CD4-positive, alpha-beta memory T cell (primary cell): ENCODE measurements at places on chromosomes 13 and 19.

DNA sequence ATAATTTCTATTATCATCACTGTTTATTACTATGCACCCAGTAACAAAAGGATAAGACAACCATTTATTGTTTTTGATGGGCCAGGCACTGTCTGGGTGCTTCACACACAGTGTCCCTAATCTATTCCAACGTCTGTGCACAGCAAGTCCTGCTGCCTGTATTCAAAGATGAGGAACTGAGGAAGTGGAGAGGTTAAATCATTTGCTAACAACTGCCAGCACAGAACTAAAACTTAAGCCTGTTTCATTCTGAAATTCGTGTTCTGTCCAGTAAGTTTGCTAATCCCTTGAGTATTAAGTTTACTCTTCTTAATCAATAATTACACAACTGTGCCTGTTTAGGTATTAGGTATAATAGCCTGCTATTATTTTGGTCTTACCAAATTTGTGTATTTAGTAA lies 41.9 kb downstream of the TEX26 start:
- no peak for DNase-seq

DNA sequence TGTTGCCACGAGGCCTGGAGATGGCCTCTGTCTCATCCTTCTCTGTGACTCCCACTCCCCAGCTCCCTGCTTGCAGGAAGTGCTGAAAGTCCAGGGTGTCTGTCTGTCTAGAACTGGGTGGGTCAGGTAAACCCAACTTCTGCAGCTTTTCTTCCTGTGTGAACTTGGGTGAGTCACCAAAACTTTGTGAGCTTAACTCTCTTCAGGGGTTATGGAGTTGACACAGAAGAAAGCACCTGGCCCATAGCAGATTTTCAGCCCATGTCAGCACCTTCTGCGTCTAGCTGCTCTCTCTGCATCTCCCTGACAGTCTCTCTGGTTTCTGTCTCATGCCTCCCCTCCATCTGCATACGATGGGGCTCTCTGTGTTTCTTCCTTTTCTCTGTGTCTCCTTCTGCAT lies 4.2 kb upstream of the CACNG7 start:
- DNase-seq, result no peak

GRCh38 chr19:41968751-41969595 lies 9.9 kb upstream of the RABAC1 start:
- DNase-seq, result no peak

GRCh38 chr13:41562083-41562482 lies 104.7 kb downstream of the RGCC start:
- DNase-seq, result no peak

- no peak for DNase-seq
Observed at GRCh38 chr13:39419068-39419467, 183.9 kb downstream of the LHFPL6 start.

GRCh38 chr19:45122832-45123231 lies 29.9 kb downstream of the PPP1R37 start:
- peak; percentile 19 for DNase-seq

DNA sequence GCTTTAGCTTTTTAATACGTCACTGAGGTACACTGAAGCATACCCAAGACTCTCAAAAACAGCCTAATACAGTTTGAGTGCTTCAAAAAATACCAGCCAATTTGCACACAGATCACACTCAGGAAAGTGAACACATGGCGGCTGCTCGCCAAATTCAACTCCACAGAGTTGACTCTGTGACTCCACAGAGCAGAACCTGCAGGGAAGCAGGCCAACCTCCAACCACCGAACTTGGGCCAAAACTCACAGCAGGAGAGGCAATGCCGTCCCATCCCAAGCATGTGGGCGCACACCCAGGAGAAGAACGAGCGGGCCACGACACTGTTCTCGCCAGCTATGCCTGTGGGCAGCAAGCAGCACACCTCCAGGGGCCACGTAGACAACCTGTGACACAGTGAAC lies 21.1 kb downstream of the ELL start:
- DNase-seq, result no peak

DNA sequence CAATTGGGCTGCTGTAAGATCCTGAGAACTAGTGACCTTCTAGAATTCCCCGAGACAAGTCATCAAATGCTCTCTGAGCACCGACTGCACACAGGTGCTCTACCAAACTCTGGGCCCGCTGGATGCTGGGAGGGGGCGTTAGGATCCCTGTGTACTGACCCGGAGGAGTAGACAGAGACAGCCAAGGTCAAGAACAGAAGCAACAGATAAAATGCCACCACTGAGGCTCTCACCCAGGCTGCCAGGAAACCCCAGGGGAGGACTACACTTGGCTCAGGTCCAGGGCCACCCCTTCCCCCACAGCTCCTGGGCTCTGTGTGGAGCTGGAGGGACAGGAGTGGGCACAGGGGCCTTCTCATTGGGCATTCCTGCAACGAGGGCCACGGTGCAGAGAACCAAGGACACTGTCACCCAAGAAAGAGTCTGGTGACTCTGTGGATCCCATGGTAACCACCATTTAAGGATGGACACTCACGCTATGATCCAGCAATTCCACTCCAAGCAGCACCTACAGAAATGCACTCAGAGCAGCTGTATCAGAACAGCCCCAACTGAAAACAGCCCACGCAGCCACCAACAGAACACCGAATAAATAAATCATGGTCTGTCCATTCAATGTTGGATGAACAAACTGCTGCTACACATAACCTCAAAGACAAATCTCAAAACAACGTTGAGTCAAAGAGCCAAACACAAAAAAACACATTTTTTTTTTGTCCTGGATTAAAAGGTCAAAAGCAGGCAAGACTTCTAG lies 16.8 kb upstream of the SLC35E1 start:
- no peak for DNase-seq

DNA sequence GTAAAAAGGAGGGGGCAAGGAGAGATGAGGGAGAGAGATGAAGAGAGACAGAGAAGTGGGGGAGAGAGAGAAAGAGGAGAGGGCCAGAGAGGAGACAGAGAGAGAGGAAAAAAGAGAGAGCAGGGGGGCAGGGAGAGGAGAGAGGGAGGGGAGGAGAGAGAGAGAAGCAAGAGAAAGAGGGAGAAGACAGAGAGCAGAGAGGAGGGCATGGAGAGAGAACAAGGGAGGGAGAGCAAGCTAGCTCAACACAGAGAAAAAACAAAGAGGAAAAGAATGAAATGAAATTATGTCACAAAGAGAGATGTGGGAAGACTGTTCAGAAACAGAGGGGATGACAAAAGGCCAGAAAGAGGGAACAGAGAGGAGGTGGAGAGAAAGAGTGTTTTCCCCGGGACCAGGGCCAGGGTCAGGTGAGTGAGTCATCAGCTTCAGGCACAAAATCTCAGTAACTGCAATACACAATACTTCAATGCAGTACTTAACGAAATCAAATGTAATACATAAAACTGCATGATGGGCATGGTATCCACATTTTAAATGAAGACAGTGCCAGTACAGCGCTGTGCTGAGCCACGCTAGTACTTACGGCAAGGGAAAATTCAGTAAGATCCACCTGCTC lies 4.8 kb downstream of the KLK7 start:
- no peak for DNase-seq

DNA sequence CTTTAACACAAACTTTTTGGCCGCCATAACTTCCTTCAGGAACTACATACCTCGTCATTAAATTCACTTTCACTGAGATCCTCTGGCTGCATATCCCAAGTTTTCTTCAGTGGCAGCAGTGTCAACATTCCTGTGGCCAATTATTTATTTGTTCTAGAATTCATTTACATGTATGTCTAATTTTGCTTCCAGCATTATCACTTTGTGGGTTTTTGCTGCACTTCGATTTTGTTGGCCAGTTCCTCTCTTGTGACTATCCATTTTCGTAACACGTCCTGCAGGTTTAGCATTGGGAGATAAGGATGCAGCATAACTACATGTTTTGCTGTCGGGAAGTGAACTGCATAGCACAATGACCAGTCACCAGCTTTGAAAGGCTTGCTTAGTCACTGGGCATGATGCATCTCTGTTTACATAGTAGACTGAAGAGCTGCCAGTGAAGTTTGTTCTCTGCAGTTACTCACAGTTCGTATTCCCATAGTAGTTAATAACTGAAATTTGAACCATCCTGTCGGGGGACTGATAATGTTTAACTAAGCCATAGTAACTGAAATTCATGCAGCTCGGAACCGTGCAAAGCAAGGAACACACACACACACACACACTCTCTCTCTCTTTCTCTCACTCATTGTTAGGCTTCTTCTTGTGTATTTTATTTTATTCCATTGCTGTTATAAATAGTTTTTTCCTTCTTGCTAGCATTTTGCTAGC lies 28.3 kb downstream of the ZNF507 start:
- no peak for DNase-seq

DNA sequence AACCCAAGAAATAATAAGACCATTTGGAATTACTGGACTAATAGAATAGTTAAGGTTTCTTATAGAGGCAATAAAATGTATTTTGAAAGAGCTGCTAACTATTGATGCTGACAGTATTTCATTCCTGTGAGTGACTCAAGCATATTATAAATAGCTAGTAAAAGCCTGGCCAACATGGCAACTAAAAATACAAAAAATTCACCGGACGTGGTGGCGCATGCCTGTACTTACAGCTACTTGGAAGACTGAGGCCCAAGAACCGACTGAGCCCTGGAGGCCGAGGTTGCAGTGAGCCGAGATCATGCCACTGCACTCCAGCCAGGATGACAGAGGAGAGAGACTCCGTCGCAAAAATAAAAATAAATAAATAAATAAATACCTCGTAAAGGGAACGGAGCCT lies 5.4 kb upstream of the ICAM3 start:
- DNase-seq, result no peak

DNA sequence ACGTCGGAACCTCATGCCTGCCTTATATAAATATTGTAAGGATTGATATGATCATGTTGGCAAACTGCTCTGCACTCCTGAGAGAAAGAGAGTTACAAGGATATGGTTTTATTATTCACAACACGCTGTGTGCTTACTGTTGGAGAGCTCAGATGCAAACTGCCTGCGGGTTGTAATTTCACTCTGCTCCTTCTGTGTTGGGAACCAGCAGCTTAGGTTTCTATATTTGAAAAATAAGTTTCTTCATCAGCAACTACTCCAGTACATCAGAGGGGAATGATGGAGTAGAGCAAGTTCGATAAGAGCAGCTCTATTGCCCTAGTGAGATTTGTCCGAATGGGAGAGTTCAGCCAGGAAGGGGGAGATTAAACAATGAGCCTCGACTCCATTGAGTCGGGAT lies 106.9 kb upstream of the UBL3 start:
- DNase-seq, result no peak

DNA sequence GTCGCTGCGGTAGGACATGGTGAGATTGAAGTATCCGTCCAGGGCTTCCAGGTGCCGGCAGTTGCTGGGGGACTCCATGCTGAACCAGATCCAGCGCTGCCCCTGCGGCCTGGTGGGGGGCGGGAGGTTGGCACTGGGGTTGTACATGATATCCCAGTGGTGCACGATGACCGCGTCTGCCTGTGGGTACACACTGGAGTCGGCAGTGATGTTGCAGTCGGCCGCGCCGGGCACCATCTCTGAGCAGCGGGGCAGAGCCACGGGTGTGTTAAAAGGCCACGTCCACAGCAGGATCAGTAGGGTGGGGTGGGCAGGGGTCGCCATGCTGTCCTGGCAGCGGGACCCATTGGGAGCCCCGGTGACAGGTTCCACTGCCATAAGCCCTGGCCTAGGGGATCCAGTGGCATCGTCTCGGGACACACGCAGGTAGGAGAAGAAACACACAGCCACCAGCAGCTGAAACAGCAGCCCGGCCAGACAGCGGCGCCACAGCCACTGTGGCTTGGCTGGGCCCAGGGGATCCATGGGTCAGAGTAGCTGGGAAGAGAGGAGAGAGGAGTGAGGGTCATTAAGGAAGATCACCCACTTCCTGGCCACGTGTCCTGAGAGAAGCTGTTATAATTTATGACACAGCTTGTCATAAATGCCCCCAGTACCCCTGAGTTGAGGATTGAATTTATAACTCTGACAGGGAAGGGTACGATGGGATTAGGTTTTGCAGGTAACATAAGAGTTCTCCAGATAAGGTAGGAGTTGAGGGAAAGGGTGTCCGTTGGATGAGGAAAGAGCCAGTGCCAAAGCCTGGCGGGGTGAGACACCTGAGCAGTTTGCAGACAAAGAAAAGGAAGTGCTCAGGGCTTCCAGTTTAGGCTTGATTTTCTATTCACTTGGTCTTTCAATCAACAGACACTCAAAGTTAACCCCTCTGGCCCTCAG lies 2.9 kb downstream of the FUT5 start:
- DNase-seq, result no peak

GRCh38 chr13:64675255-64675892 lies 2554.8 kb downstream of the PCDH9 start:
- DNase-seq, result no peak

GRCh38 chr19:15249972-15250639 lies 17.9 kb upstream of the EPHX3 start:
- no peak for DNase-seq

DNA sequence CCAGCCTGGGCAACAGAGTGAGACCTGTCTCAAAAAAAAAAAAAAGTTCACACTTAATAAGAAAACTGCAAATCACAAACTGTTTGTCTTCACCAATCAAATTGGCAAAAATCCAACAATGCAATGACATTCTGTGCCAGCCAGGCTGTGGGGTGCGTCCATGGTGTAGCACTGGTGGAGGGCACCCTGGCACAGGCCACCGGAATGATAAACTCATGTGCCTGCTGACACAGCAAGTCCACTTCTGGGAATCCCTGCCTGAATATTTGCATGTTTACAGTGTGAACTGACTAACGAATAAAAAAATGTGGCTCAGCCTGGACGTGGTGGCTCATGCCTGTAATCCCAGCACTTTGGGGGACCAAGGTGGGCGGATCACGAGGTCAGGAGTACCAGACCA lies 1.6 kb upstream of the LRRC25 start:
- DNase-seq, result no peak

DNA sequence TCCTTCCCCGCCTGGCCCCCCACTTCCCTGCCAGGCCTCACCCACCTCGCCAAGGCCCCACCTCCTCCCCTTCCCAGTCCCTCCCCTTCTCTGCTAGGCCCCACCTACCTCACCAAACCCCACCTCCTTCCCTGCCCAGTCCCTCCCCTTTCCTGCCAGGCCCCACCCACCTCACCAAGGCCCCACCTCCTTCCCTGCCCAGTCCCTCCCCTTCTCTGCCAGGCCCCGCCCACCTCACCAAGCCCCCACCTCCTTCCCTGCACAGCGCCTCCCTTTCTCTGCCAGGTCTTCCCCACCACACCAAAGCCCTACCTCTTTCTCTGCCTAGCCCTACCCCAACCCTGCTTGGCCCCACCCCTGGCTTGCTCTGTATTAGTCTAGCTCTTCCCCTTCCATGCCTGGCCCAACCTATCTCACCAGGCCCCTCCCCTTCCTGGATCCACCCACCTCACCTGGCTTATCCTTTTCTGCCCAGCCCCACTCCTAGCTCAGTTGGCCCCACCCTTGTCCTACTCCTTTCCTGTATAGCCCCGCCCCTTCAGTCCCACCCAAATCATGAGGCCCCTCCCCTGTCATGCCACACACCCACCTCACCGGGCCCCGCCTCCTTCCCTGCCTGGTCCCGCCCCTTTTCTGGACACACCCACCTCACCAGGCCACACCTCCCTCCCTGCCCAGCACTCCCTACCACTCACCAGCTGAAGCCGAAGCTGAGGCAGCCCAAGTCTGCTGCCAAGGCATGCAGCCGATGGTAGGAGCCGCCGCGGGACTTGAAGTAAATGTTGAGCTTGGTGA lies 16.2 kb downstream of the CERS1 start:
- DNase-seq, result peak; percentile 61

- no peak for DNase-seq
Observed at GRCh38 chr13:21095311-21095710, 33.9 kb upstream of the LATS2 start.

- no peak for DNase-seq
Observed at GRCh38 chr13:23470790-23471614, 37.5 kb upstream of the SACS start.

- peak; percentile 21 for DNase-seq
Observed at GRCh38 chr19:3575260-3575741, 2.6 kb downstream of the HMG20B start.

GRCh38 chr13:101393140-101393539 lies 23.2 kb downstream of the NALCN start:
- no peak for DNase-seq
